Amniotic stem cell (primary cell): ENCODE measurements at places on chromosomes 12 and 14.

- DNase-seq: no peak
Observed at GRCh38 chr12:93101367-93101766, 172.3 kb upstream of the EEA1 start.

DNA sequence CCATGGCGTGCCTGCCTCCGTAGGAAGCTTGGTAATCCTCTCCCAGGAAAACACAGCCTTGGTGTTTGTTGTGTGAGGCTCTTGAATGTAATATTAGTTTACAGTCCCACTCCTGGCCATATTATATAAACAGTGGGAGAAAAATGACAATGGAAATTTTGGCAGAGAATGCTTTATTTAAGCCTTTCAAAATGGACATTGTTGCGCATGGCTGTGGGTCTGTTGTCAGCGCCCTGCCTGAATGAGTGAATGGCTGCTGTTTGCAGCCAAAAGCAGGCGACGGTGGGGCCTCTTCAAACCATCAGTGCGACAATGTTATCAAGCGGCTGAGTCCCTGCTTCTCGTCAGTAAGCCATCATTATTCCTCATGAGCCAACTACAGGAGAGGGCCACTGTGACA lies 201.8 kb upstream of the RMST start:
- no peak for DNase-seq

GRCh38 chr12:43111608-43112007 lies 440.4 kb downstream of the ADAMTS20 start:
- DNase-seq: no peak

DNA sequence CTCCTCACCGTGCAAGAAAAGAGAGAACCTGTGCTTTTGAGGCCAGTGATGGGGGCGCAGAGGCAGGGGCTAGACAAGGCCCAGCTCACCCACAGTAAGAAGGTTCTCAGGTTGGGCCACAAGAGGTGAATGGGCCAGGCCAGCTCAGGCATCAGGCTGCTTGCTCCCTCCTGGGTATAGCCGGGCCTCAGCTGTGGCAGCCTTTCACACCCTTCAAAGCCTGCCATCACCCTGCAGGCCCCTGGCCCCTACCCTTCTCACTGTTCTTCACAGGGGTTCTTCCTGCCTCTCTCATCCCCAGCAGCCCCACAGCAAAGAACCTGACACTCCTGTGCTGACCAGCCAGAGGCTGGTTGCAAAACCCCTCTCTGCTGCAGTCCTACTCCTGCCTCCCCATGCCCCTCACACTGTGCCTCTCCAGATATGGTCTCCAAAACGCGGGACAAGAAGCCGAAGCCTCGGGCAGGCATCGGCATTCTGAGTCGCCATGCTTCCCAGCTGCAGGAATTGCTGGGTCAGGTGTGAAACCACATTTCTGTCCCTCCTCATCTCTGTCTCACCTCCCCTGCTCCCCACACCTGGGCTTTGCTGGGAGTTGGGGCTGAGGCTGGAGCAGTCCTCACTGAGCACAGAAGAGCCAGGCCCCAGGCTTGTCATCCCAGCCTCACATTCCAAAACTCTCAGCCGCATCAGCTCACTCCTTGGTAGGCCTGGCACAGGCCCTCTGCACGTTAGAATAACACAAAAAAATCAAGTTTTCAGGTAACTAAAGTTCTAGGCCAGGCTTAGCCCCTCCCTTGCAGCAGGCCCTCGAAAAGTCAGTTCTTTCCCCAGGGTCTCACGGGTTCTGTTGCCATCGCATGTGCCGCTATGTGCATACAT lies 6.9 kb upstream of the FAIM2 start:
- DNase-seq: no peak

GRCh38 chr12:52093346-52093745 lies 13.8 kb downstream of the SMIM41 start:
- DNase-seq: no peak

DNA sequence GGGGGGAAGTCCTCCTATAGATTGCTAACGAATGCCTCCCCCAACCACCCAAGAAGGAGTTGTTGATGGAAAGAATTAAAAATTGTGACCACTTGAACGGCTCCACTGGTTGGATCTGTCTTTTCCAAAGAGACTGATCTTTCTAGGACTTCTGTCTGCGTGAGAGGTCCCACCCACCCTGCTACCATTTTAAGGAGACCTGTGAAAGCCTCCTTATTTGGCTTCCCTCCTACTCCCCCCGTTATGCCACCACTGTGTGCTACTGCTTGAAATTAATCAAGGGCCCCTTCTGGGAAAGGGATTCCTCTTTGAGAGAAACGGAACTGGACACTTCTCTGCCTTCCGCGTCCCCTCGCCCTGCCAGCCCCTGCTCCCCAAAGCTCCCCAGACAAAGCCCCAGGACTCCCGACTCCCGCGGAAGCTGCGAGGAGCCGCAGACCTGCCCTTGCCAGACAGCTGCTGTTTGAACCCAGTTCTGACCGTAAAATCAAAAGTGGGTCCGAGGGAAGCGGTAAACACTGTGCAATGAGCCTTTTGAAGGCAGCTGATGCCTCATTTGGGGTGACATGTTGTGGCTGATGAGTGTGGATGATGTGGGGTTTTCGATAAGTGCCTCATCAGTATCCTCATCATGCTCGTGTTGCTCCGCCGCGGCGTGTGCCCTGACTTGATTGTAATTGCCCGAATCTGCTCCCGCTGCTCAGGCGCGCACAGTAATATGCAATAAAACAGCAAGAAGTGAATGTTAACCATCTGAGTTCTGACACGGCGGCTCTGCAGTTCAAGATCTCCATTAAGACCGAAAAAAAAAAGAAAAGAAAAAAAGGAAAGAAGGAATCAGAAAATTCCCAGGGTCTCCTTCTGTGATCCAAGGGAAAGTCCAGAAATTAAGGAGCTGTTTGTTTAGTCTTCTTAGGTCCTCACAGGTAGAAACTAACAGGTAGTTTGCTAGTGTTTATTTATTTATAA lies 48.2 kb downstream of the MBIP start:
- DNase-seq: no peak

- DNase-seq: peak; percentile 23
Observed at GRCh38 chr12:55188974-55189556, 31.8 kb upstream of the OR10A7 start.

GRCh38 chr12:71442567-71442931 lies 3.0 kb downstream of the LGR5 start:
- no peak for DNase-seq

GRCh38 chr14:77565289-77565993 lies 51.0 kb downstream of the SPTLC2 start:
- no peak for DNase-seq
